Stimulated activated CD4-positive, alpha-beta T cell treated with anti-CD3 and anti-CD28 coated beads, Interleukin-1b, Interleukin-23, amount 100 ng/mL, for 1 hour (primary cell): ENCODE measurements at places on chromosomes 2 and 18.

DNA sequence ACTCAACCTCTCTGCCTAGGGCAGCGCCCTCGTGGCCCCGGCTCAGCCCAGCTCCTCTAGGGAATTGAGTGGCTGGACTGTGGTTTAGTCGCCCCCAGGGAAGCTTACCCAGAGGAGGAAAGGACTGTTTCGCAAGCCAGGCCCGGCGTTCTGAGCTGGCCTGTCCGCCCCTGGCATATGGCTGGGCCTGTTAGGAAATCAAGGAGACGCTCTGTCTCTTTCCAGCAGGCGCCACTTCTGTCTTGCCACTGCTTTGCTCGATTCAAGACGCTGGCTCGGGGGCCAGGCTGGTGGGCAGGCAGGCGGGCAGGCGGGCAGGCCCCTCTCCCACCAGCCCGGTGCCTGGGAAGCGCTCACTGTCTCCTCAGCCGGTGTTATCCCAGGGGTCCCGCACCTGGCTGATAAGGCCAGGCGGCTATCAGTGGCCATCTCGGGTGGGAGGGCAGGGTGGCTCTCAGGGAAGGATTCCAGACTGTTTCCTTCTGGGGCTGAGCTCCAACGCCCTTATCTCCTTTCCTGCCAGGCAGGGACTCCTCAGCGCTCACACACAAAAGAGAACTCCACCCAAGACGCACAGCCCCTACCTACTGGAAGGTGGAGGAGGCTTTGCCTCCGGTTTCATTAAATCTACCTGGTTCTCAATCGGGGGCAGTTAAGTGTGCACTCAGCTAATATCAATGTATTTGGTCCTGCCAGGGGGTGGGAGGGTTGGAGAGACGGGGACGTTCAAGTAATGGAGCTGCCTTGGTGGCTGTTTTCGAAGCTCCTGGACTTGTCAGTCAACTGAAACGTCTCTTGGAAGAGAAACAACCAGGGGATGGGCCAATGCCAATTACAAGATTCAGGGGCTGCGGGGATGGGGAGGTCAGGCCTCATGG, 109.1 kb downstream of the SMAD7 start:
- DNase-seq = no peak

DNA sequence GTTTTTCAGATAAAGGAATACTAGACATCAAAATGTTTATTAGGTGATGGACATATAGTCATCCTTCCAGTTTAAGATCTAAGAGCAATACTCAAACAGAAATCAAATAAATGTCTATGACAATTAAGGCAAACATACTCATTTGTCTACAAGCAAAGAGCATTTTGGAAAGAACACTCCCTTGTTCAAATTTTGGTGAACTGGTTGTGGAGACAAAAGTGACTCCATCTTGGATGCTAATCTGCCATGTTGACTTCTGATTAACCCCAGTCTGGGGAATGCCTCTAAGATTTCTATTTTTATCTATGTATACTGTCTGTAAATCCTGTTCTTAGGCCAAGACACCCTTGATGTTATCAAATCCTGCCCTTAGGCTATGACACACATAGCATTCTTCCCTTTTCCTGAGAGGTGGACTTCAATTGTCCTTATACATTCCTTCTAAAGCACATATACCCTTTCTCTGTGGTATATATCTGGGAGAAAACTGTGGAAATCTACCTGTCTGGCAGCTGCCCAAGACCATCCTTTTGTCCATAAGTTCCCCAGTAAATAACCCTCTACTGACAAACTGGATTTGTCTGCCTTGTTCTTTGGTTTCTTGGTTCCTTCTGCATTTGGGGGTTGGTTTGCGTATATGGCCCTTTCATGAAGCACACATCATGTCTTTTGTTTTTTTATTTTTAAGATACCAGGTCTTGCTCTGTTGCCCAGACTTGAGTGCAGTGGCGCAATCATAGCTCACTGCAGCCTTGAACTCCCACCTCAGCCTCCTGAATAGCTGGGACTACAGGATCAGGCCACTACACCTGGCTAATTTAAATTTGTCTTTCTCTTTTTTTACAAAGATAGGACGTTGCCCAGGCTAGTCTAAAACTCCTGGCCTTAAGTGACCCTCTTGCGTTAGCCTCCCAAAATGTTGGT, 12.5 kb upstream of the PLEKHM3 start:
- DNase-seq = no peak

DNA sequence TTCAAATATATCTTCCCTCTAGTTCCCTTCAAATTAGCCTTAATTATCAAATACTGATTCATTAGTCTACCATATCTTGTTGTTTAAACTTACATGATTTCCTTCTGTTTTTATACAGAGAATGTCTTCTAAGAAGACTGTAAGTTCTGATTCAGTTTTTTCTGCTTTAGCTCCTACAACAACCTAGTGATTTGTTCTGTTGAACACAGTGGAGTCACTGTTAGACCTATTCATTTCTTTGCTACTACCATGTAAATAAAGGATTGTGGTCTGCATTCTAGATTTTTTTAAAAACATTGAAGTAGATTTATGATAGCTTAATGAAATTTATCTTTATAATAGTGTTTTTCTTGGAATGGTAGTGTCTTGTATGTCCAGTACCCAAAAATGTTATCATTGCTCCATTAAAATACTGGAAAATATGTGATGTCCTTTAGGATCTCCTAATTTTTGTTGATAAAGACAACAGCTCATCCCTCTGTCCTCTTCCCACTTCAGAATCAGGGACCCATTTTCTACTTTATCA, 146.4 kb downstream of the MBD5 start:
- DNase-seq = no peak

GRCh38 chr2:148922776-148923475, 47.9 kb downstream of the KIF5C start:
- DNase-seq = no peak

DNA sequence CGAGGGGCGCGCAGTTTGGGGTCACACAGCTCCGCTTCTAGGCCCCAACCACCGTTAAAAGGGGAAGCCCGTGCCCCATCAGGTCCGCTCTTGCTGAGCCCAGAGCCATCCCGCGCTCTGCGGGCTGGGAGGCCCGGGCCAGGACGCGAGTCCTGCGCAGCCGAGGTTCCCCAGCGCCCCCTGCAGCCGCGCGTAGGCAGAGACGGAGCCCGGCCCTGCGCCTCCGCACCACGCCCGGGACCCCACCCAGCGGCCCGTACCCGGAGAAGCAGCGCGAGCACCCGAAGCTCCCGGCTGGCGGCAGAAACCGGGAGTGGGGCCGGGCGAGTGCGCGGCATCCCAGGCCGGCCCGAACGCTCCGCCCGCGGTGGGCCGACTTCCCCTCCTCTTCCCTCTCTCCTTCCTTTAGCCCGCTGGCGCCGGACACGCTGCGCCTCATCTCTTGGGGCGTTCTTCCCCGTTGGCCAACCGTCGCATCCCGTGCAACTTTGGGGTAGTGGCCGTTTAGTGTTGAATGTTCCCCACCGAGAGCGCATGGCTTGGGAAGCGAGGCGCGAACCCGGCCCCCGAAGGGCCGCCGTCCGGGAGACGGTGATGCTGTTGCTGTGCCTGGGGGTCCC, at the start of gene ITGA4:
Gene ITGA4 (plus strand): TSS at position 266 of the 620 bp plus-strand sequence. CDS start 269 bp downstream, at position 535.
- DNase-seq = peak; percentile 65

- no peak for DNase-seq
Measured at GRCh38 chr2:218427741-218428140, 8.8 kb downstream of the VIL1 start.

DNA sequence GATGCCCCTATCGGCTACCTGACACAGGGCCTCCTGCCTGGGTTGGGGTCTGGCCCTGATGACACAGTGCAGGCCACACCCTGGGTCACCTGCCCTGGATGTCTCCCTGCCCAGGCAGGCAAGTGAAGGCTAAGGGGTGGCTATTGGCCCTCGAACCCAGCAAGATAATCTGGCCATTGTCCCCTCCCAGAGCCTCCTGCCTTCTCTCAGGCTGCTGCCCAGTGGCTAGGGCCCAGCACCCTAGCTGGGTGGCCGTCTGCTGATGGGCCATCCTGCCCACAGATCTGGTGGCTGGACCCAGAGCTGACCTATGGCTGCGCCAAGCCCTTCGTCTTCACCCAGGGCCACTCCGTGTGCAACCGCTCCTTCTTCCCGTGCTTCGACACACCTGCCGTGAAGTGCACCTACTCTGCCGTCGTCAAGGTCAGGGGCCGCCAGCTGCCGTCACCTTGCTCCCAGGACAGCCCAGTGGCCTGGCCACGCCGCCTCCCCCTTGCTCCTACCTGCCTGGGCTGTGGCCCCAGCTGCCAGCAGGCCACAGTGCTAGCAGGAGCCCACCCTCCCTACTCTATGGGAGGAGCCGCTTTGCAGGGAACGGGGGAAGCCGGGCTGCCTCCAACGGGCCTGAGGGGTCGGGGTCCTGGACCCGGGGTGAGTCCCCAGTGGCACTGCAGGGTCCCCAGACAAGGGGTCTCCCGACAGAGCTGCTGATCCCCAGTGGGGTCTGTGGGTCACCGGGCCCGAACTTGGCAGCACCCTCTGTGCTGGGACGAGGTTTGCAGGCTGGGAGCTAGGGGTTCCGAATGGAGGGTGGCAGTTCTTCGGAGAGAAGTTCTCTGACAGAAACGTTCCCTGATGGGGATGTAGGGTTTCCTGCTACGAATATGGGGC, 4.1 kb downstream of the RNPEPL1 start:
- no peak for DNase-seq
